ENCODE measurements at places on chromosomes 5 and 9.

- DNase-seq, result no peak
Observed at GRCh38 chr5:124584991-124585715, 161.3 kb downstream of the ZNF608 start.

DNA sequence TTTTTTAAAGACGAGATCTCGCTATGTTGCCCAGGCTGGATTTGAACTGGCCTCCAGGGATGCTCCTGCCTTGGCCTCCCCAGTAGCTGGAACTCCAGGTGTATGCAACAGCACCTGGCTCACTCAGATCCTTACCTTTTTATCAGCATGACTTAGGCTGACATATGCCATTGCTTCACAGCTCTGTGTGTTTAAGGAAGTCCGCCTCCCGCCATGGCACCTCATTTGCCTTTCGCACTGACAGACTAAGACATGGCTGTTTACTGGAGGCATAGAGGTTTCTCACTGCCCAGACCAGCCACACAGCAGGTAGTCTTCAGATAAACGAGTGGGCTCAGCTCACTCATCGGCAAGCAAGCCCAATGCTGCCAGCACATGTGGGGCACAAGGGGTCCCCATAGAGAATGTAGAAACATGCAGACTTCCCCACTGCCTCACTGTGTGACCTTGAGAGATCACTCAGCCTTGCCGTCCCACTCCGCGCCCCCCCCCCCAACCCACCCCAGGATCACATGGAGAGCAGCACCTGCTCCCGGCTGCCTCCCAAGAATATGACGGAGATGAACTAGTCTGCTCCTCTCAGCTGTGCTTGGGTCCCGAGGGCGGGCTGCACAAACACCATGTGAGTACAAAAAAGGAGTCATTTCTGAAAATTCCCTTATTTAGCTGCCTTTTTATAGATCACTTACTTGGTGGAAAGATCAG lies 62.8 kb downstream of the DCP2 start:
- no peak for DNase-seq

- DNase-seq, result no peak
Observed at GRCh38 chr5:105978011-105978410, 1692.7 kb downstream of the EFNA5 start.

GRCh38 chr5:34571677-34572041 lies 84.5 kb upstream of the RAI14 start:
- no peak for DNase-seq

DNA sequence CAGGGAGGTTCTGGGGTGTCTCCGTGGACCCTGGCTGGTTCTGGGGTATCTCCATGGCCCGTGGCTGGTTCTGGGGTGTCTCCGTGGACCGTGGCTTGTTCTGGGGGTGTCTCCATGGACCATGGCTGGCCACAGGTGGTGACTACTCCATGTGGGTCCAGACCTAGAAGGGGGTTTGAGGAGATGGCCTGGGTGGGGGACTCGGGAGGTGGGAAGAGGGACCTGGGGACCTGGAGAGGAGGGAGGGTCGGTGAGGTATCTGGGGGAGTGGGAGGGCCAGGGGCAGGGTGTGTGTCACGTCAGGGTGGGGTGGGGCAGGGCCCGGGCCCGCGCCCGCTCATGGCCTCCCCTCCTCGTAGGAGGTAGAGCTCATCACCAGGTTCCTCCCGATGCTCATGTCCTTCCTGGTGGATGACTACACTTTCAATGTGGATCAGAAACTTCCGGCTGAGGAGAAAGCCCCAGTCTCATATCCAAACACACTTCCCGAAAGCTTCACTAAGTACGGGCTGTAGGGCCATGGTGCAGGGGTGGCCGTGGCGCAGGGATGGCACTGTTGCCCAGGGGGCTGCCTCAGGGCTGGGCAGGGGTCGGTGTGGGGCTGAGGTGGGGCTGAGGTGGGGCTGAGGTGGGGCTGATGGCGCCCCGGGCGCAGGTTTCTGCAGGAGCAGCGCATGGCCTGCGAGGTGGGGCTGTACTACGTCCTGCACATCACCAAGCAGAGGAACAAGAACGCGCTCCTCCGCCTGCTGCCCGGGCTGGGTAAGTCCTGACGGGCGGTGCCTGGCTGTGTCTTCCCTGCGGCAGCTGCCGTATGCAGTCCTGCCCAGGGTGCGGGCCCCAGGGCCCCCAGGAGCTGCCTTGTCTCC lies 10.7 kb upstream of the TOR4A start:
- no peak for DNase-seq

DNA sequence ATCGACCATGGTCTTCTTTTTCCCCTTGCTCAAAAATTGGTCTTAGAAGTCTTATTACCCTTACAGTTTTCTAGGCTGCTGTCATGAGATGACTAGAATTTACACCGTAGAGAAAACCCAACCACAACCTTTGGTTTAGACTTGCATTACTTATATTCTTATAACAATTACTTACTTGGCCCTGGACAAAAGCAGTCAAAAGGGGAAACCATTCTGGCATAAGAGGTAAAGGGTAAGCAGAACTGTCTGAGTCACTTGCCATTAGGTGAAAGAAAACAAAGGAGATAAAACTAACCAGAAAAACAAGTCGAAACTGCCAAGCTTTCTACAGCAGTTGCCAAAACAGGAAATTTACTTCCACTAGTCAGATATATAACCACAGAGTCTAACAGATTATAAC lies 17.9 kb downstream of the TMEM245 start:
- DNase-seq, result no peak

DNA sequence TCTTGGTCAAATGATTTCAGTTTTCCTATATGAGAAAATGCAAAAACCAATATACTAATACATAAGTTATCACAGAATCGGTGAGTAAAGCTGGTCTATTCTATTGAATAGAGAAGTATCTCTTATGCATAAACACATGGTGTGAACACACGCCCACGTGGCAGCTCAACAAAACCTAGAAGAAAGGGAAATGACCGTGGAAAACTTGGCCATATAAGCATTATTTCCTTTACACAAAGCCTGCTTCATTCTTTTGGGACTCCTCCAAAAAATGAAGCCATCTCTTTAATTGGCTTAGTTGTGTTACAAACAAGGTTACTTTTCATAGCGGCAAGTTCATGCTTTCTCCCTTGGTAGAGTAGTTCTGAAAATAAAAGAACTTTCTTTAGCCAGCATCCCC lies 183.2 kb downstream of the TMEM161B start:
- DNase-seq, result no peak

GRCh38 chr5:103120607-103121200 lies 603 bp downstream of the PPIP5K2 start:
- peak; percentile 5 for DNase-seq

- no peak for DNase-seq
Observed at GRCh38 chr9:99118782-99119466, 14.0 kb downstream of the TGFBR1 start.

DNA sequence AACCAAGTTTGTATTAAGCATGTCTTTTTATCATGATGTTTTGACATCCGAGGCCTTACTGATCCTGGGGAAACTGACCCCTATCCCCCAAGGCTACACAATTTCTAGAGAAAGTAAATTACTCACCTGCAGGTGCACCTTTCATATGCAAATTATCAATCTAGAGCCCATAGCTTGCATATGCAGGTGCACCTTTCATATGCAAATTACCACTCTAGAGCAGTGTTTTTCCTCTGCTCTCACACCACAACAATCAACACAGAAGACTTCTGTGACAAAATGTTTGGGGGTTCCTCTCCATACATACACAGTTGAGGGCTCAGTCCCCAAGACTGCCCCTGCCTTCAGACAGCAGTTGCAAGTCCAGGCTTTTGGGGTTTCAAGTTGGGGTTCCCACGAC lies 203.7 kb upstream of the RORB start:
- no peak for DNase-seq

DNA sequence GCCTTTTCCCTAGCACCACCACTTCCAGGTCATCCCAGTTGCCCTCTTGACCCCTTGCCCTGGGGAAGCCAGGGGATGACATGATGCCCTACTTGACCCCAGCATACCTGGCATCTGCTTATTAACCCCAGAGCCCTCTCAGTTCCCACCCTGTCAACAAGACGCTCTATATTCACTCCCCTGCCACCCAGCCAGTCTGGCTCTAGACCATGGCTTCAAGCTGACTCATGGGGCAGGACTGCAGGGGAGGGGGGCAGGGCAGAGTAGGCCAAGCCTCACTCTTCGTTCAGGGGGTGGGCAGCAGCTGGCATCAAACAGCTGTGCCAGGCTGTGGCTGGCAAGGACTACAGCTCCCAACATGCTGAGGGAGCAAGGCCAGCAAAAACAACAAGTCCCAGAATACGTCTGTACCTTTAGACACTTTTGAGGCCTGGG lies 5.3 kb downstream of the ATOSB start:
- DNase-seq, result no peak

DNA sequence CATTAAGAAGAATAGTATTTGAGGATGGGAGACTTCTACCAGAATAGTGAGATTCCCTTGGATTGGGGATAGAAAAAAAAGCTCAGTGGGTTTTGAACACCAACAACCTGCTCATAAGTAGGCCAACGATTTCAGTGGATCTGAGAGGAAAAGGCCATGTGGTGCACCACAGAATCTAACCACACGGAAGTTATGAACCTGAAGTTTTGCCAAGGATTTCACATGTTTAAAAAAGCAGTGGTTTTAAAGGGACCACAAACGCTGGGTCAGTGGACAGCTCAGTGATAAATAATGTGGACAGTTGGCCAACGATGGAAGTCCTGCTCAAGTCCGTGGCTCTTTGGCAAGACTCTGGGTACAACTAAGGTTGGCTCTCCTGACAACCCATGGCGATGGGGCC lies 107.2 kb upstream of the TXNDC8 start:
- no peak for DNase-seq

DNA sequence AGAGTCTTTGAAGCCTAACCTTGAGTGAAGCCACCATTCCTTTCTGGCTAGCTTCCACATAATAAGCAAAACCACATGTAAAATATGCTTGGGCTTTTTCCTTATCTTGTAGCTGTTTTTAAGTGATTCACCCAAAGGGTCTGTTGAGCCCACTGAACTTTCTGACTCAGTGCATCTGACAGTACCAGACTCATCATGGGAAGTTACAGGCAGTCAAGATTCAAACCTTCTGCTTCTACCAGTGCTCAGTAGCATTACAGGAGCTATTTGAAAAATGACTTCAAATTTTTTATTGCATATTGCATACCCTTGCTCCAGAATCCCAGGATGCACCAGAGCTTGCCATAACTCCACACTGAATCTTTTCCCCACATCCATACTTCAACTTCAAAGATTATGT lies 87.5 kb upstream of the PTPRD start:
- no peak for DNase-seq

- no peak for DNase-seq
Observed at GRCh38 chr5:179229331-179229831, 115.9 kb downstream of the ADAMTS2 start.

- DNase-seq, result no peak
Observed at GRCh38 chr9:17433526-17433925, 145.3 kb upstream of the SH3GL2 start.

GRCh38 chr5:60916646-60917045 lies 28.2 kb downstream of the ERCC8 start:
- no peak for DNase-seq

DNA sequence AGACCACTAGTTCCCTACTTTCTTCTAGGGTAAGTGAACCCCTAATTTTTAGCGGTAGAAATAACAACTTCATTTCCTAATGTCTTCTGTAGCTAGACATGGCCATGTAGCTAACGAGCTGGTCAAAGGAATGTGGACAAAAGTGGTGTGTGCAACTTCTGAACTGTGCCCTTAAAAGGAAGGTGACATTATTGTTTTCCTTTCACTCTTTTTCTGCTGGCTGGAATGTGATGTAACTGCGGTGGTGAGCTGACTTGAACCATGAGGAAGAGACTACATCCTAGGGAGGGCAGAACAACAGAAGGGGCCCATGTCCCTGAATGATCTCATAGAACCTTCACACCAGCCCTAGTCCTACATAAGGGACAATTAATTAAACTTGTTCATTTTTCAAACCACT lies 1.3 kb upstream of the SNX2 start:
- no peak for DNase-seq

DNA sequence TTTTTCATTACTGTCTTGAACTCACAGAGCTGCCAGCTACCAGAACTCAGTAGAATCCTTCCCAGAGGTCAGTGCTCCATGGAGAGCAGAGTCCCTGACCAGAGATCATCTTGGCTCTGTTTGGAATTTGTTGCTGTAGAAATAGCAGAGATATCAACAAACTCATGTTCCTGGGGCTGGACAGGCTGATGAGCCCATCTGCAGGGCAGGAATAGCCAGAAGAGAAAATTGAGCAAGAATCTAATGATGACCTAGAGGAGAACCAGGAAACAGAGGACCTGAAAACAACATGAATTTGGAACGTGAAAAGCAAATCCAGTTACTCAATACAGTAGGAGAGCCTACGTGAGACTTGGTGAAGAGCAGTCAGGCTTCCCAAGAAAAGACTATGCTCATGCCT lies 437.8 kb downstream of the PLK2 start:
- DNase-seq, result no peak

Measured in stimulated activated CD4-positive, alpha-beta T cell treated with anti-CD3 and anti-CD28 coated beads, TNF-alpha, amount 100 ng/mL, for 48 hours (primary cell).